HuH-7 (cell line): ENCODE measurements at places on chromosomes 11 and 22.
A peak's percentile ranks its signal among the peaks of the same experiment; 100 is the strongest.

GRCh38 chr22:30778261-30778660, 83.6 kb downstream of the OSBP2 start:
- no peak for DNase-seq

- no peak for DNase-seq
These were observed 118.7 kb upstream of the B3GAT1 start for GRCh38 chr11:134530636-134531326.

DNA sequence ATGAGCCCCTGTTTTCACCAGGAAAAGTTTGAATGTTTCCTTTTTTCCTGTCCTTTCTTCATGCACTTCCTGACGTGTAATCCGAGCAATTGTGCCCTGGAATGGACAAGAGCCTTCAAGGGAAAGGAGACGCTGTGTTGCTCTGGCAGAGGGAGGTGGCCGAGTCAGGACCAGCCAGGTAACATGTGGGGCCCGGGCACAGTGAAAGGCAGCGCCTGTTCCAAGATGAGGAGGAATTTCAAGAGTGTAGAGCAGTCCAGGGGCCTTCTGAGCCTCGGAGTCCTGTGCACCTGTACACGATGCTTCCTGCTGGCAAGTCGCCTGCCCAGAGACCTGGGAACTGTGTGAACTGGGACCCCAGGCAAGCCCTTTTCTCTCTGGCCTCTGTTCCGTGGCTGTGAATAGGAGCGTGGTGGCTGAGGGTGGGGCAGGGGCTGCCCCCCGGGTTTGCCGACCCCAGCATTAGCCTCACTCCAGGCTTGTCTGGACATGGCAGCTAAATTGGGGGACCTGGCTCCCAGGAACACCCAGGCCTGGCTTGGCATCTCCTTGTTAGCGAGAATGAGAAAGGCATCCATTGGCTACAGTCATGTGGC, 92.0 kb downstream of the MYEOV start:
- no peak for DNase-seq

- peak; percentile 80 for DNase-seq
These were observed at the start of gene ASRGL1 for GRCh38 chr11:62337303-62338181. Gene ASRGL1 (plus strand): TSS chr11:62337448. CDS start chr11:62337978, 530 bp downstream.

DNA sequence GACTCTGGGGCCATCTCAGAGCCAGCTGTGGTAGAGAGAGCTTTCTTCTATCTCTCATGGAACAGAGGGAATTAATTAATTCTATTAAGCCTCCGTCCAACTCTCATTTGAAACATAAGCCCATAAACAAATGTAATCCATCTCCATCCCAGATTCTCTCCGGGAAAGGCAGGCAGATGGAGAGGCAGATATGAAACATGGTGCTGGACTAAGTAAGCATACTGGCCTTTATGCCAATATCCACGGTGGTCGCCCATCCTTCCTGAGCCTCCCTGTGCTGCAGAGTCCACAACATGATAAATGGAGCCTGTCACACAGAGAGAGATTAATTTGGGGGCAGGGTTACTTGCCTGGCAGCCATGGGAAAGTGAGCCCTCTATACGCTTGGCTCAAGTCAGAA, 44.8 kb downstream of the PRR5L start:
- no peak for DNase-seq

DNA sequence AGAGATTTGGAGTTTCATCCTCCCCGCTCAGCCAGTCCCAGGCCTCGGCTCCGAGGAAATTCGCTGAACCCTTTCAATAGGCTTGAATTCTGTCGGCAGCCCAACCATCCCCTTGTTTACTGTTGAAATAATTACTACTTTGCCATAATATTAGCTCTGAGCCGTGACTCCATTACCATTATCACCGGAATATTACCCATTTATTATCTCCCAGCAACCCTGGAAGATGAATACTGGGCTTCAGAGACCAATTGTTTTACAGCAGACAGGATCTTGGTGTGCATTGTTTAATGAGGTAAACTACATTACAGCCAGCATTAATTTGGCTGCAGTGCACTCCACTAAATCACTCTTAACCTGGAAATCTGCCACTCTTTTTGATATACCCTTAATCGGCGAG, 867.4 kb downstream of the NTM start:
- no peak for DNase-seq

GRCh38 chr11:19320827-19321226, 80.1 kb upstream of the E2F8 start:
- DNase-seq = no peak

GRCh38 chr11:66866511-66866986, 9.7 kb downstream of the LRFN4 start:
- DNase-seq = no peak

DNA sequence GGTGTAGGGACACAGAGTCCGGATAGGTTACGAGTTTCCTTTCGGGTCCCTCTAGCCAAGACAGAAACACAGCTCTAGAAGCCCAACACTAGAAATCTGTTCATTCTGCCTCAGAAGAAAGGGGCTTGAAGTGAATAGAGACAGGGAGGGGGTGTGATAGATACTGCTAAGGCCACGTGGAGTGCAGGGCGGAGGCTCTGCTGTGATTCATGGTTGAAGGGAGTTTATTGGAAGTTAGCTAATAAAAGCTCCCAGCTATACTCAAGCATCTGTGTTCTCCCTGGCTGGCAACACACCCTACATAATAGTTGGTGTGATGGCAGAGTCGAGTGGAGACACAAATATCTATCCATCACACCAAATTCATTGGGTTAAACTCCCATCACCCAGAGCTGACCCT, 337.4 kb downstream of the CADM1 start:
- no peak for DNase-seq

GRCh38 chr11:3367221-3367620, 11.7 kb downstream of the ZNF195 start:
- no peak for DNase-seq

GRCh38 chr11:59776210-59777066, 21.3 kb downstream of the STX3 start:
- peak; percentile 23 for DNase-seq

GRCh38 chr22:46684706-46685105, 53.3 kb downstream of the CERK start:
- no peak for DNase-seq

DNA sequence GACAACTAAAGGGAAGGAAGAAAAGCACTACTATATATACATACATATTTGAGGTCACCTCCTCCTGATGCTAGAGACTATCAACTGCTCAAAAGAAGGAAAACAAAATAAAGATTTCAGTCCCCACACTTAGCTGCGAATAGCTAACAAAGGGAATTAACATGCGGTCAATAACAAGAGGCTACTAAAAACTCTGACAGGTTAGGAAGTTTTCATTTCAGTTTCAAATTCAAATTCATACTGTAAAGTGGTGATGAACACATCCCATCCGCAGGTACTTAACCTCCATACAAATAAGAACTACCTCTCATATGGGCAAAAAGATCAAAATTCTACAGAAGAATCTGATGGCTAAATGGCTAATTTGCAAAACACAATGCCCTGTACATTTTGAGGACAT, 2.6 kb downstream of the NAP1L4 start:
- DNase-seq = no peak

DNA sequence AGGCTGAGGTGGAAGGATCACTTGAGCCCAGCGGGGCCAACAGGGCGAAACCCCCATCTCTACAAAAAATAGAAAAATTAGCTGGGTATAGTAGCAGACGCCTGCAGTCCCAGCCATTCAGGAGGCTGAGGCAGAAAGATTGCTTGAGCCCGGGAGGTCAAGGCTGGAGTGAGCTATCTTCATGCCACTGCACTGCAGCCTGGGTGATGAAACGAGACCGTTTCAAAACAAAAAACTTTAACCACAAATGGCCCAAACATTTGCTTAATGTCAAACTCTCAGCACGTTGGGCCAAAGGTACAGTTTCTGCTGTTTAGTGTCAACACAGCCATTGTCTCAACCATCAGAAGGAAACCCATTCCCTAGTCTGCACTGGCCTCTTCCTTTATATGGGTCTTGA, 69.2 kb upstream of the TTC12 start:
- no peak for DNase-seq

DNA sequence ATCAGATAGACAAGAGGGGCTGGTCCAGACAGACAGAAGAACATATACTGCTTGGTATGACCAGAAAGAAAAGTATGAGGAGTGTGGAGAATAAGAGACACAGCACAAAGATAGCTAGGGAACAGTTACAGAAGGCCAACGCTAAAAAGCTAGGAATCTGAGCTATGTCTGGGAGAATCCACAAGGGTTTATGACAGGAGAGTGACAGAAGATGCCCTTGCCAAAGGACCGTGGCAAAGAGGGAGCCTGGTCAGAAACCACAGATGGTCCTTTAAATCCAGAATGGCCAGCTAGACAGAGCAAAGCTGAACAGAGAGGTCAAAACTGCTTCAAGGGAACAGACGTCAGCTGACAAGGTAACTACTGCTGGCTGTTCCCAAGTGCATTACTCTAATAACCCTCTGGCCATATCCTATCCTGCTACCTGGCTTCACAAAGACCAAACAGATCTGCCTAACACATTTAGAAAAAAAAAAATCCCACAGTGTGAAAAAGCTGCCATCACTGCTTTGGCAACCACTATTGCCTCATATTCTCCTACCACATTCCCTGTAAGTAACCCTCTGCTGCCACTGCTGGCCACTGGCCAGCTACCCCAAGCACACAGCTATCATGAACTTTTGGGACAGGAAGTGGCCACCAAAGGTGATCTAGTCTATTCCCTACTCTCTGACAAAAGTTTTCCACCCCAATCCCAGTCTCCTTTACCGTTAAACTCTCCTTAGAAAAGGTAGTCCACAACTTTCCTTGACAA, 7.3 kb downstream of the SERGEF start:
- DNase-seq = peak; percentile 23

DNA sequence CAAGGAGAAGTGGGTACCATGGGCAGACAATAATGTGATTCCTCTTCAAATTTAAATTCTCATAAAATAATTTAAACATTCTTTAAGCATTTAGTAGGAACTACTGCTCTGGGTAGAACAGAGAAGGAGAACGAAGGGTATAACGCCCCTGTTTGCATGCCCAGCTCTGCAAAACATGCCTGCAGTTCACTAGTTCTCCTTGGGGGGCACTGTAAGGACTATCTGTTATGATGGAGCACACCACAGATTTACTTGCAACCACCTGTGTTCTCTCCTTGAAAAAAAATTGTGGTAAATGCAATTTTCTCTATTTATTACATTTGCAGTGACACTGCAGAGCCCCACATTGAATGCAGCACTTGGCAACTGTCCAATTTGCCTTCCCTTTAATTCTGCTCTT, 100.3 kb downstream of the GUCY1A2 start:
- no peak for DNase-seq

DNA sequence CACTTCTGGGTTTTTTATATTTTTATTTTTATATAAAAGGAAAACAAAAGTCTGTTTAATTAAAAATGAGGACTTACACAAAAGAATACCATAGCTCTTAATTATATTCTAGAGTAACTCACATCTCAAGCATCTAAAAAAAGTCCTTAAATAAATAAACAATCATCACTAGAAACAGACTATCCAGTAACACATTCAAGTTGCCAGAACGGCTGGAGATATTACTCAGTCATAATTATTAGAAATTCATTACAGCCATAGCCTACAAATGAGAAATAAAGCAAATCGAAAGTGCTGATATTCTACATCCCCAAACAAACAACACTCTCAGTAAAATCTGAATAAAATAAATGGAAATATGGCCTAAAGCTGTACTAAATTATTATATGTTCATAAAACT, 182.5 kb upstream of the C11orf58 start:
- DNase-seq = no peak

- DNase-seq = no peak
These were observed 5.3 kb downstream of the MALAT1 start for GRCh38 chr11:65503949-65504673.

GRCh38 chr11:69640995-69641581, at the start of gene CCND1:
Gene CCND1 (plus strand): TSS chr11:69641156. CDS start chr11:69641314, 158 bp downstream.
- peak; percentile 99 for DNase-seq

- DNase-seq = no peak
These were observed 10.0 kb upstream of the MFRP start for GRCh38 chr11:119356349-119357031.

- no peak for DNase-seq
These were observed 36.6 kb downstream of the KCNJ1 start for GRCh38 chr11:128830290-128831173.

DNA sequence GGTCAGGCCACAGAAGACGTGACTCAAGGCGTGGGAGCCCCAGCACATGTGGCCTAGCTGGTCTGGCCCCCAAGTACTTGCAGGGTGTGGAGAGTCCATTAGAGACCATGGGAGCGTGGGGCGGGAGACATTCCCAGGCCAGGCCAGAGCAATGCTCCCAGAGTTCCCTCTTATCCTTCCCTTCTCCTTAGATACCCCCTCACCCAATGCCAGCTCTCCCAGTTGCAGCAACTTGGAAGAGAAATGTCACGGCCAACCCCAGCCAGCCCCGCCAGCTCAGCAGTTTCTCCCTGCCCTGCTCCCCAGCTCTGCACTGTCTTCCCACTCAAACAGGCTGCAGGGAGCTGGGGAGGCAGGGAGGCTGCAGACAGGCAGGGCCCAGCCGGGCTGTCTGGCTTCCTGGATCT, 65.4 kb upstream of the TSPAN18 start:
- no peak for DNase-seq

DNA sequence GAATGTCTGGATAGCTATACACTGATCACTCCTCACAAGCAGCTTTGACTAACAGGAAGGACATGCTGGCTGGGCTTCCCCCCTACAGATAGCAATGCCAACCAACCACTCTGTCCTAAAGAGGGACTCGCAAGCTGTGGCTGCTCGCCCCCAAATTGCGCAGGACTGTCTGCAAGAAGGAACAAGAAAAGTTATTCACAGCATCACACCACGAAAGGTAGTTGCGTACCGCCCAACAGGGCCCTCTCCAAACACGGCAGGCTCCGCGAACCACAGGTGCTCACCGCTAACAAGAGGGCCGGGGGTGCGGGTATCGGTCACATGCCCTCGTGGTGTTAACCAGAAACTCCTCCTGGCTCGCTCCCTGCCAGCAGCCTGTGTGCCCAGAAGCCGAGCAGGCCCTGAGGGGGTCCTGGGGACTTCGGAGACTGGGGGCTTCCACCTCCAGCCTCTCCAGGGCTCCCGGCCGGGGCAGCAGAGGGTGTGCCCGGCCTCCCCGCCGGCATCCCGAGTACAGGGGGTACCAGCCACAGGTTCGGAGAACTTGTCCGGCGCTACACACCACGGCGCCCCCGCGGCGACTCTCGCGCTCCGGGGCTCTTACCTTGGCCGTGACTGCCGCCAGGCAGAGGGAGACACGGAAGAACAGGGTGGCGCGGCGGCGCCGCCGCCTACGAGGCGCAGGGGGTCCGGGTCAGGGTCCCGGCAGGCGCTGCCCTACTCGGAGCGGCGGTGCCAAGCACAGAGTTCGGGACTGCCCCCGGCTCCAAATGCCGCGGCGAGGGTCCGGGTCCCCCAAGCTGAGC, 682 bp downstream of the LARGE1 start:
- peak; percentile 21 for DNase-seq

DNA sequence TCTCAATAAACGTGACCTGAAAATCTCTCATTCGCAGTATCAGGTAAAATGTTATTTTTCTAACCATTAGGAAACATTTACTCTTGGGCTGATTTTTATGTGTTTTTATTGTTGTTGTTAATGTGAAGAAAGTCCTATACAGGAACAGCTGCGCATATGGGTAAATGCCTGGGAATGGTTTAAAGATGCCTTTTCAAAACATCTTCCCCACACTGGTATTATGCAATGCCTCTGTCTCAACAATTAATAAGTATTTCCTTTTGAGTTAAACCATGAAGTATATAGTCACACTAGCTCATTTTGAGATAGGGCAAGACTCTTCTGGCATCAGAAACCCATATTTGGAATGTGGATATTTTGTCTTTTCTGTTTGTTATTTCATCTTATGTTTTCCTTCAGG, 13.7 kb upstream of the LIN7C start:
- no peak for DNase-seq

GRCh38 chr11:116890607-116891006, 53.2 kb upstream of the APOA1 start:
- no peak for DNase-seq

GRCh38 chr11:58745705-58746364, 14.1 kb upstream of the GLYAT start:
- no peak for DNase-seq
